Mesenteric fat pad (tissue), 1 donor: ENCODE measurements at places on chromosomes 4 and X. TPM values are rescaled to one million over a fixed set of nuclear protein-coding genes. Genes with fewer than 3 reads are reported as not detected.

DNA sequence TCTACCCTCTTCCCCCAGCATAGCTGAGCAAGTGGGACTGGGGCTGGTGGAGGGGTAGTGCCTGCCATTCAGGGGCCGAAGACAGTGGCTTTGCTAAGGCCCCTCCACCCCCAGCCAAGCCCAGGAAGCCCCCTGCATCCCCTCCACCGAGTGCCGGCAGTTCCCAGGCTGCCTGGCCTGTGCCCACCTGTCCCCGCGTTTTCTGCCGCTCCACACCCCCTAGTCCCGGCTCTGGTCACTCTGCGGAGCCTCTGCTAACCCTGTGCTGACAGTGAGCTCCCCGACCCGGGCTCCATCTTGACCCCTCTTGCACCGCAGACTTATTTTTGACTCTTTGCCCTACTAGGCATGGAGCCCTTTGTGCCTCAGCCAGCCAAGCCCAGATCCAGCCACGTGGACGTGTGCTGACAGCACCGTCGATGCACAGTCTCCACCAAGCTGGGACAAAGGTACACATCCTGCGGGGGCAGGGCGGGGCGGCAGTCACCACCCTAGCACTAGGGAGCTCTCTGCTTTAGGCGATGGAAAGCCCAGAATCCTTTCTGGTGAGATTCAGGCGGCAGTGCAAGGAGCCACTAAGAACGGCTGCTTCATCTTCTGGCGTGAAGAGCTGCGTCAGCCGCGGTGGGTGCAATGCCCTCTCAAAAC lies 96.6 kb downstream of the PHKA2 start:
- DNase-seq: no peak

The STEEP1 gene
- 24.6 TPM for total RNA-seq

The TBC1D19 gene
- 8.3 TPM for total RNA-seq

The ERAS gene
- not detected for total RNA-seq
